ENCODE measurements at places on chromosomes 1 and 21.
A peak's percentile ranks its signal among the peaks of the same experiment; 100 is the strongest.

DNA sequence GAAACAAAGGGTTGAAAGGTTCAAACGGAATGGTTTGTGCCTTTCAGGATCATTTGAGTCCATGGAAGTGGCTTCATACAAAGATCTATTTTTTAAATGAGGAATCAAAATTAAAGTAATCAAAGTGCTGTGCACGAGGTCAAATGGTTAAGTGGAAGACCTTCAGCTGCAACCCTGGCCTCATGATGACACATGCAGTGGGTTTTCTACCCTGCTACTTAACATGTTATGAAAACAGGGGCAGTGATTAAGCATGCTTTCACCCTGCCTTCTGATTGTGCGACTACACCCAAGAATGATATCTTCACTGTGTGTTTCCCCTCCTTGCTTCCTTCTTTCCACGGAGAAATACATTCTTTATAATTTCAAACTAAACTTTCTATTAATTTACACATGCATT, 604.2 kb downstream of the LRRIQ3 start:
- DNase-seq, result peak; percentile 13

DNA sequence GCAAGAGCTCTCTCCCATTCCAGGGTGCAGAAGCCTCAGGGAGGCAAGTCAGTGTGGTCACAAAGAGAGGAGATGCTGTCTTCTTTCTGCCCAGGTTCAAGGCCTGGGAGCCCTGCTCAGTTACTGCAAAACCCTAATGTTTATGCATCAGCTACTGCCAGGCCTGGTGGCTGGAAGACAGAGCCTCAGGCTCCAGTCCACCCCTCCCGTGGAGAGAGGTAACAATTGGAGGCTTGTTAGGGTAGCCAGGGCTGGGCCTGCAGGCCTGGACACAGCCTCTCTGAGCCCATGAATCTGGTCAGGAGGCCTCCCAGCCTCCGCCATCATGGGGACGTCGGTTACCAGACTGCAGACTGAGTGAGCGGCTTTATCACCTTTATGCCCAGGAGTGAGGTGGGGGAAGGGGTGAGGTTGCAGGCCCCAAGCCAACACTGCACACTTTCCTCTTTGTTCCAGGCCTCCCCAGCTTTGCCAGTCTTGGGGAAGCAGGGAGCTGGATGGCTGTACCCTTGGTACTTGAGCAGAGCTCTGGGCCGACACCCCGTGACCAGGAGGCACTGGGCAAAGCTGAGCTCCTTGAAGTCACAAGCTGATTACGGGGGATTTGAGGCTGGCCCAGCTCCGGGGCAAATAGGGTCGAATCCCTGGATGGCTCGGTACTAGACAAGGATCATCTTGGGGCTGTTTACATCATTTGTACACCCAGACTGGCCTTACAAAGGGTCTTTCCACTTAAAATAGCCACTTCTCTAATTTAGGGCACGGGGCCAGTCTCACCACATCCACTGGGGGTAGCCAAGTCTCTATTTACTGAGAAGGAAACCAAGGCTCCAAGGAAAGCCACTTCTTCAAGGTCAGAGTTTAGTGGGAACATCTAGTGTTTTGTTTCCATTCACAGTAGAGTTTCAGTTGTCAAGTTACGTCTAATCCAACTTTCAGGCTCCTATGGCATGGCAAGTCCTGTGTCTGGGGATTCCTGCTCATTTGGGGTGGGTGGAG, 5.2 kb downstream of the SLC2A1 start:
- DNase-seq, result no peak

DNA sequence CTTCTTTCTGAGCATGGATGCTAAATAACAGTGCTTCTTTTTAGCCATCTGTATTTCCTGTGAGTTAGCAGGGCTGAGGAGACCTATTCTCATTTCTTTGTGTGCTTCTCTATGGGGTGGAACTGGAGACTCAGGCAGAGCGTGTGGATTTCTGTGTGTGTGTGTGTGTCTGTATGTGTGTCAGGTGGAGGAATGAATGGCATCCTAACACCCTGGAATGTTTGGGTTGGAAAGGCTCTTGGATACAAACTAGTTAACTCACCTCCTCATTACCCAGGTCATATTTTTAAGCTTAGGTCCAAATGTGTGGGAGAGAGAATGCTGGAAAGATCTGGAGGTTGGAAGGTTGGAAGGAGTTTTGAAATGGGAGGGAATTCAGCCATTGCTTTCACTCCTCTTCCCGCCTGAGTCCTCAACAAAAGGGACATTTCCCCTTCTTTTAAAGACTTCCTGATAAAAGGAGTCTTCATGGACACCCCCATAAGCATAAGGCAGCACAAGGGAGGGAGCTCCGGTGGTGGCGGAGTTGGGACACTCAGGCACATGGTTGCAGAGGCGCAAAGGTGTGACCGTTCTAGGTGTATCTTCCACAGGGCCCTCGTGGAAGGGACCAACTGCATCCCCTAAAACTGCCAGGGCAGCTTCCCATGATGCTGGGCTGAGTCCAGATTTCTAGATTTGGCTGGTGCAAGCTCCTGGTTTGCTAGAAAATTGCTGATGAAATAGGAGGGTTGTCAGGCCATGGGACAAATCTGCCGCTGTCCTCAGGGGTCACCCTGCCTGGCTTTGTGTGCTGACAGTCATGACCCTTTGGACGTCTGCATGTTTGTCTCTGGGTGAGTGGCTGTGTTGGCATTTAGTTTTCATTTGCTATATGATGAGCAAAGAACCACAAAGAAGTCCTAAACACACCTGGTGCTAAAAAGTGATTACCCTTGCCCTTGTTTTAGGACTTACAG, 37.6 kb downstream of the MTARC1 start:
- no peak for DNase-seq

- peak; percentile 56 for DNase-seq
Observed at GRCh38 chr1:20717452-20718342, at the start of gene KIF17. Gene KIF17, minus strand, starts transcription at chr1:20718007. Its CDS starts 301 bp downstream, at chr1:20717706.

- DNase-seq, result no peak
Observed at GRCh38 chr1:239786464-239786863, 305.2 kb upstream of the FMN2 start.

DNA sequence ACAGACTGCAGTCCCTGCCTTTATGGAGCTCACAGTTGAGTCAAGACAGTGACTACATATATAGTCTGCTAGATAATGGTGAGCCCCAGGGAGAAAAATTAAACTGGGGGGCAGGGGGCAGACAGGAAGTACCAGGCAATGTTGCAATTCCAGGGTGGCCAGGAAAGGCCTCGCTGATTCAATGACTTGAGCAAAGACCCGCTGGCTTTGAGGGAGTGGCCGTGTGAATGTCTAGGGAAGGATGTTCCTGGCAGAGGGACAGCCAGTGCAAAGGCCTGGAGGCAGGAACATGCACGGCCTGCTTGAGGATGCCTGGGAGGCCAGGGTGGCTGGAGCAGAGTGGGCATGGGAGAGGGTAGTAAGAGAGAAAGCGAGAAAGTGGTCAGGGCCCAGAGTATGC, 23.0 kb upstream of the EPHA8 start:
- DNase-seq, result no peak

GRCh38 chr1:231634323-231635013, 7.9 kb downstream of the DISC1 start:
- no peak for DNase-seq

DNA sequence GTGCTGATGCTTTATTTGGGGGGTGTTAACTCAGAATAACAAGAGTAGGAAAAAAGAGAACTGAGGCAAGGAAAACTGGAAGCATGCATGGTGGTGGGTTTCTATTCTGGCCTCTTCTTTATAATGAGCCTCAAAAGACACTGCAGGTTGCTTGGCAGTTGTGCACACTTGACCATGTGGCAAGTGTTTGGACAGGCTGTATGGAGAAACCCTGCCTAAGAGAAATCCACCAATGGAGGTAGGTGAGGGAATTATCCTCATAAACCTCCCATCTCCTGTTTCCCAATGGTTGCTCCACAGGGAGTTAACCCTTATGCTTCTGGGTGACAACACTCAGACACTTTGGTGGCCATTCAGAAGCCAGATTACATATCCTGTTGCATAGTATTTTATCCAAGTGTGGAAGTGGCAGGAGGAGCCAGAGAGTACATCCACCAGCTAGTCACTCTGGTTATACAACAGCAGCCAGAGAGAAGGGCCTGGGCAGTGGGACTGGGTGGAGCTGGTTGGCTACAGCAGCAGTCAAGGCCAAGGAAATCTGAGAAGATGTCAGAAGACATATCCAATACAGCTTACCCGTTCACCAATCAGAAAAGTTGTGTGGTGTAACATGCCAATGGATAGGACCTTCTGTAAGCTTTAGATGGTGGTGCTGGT, 16.4 kb upstream of the VASH2 start:
- no peak for DNase-seq

GRCh38 chr1:7611421-7612010, 159.6 kb upstream of the VAMP3 start:
- no peak for DNase-seq

DNA sequence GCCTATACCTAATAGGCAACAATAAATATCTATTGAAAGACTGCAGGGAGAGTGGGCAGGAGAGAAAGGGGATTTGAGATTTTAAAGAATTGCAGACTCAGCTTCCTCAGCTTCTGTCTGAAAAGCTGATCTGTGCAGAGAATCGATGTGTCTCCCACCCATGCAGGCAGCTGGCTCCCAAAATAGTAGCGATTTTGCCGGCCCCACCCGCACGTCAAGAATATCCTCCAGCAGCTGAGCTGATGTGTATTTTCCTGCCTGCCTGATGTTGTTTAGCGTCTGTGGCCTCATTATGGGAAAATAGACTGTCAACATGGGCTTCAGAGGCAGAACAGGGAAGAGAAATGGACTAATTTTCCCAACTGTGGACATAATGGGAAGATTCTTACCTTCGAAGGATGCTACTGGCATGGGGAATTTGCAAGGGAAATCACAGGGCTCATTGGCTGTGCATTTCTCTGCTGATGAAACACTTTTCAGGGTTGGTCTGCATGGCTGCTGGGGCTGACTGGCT, 699.8 kb downstream of the PTPRU start:
- DNase-seq, result no peak
